ENCODE measurements at places on chromosomes 3 and 15.

- DNase-seq: no peak
Observed at GRCh38 chr3:143271136-143271535, 151.6 kb downstream of the CHST2 start.

DNA sequence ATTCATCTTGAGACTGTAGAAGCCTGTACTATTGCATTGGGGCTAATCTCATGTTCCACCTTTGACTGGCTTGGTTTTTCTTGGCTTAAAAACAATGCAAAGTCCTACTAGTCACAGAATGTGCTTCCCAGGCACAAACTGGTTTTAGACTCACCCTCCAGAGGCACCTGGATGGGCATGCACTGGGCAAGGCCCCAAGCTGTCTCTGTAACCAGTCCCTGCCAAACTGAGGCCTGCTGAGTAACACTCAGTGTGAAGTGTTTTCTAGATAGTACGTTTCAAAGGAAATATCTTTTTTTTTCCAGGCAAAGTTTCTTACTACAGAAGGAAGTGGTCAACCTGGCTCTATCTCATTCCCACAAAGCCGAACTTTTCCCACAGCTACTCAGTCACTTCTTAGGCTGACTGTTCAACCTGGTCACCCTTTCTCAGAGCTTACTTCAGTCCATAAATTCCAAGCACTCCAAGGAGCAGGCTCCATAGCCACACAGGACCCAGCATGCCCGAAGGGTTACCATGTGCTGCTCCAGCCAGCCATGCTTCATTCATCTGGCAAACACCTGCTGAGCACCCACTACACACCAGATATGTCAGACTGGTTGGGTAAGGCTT is 57.4 kb downstream of the NPTN start:
- no peak for DNase-seq

GRCh38 chr3:123401836-123402530 is 46.9 kb downstream of the ADCY5 start:
- DNase-seq: no peak

GRCh38 chr3:194974468-194975135 is 288.9 kb downstream of the FAM43A start:
- DNase-seq: no peak

GRCh38 chr3:8254489-8254888 is 247.1 kb upstream of the LMCD1 start:
- DNase-seq: no peak

DNA sequence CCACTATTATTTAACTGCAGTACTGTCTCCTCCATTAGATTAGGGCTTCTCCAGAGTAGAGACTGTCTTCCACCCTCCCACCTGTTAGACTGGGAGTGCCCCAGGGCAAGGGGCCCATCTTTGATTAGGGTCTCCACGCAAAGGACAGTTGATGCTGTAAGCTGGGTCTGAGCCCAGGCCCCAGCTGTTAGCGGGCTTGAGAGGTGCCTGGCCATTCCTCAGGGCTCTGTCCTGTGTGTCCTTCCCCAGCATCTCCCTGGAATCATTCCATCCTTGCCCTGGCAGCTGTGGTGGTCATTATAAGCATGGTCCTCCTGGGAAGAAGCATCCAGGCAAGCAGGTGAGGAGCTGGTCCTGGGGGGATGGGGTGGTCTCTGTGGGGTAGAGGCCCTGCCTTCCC is 6.1 kb downstream of the SLC51B start:
- DNase-seq: no peak

DNA sequence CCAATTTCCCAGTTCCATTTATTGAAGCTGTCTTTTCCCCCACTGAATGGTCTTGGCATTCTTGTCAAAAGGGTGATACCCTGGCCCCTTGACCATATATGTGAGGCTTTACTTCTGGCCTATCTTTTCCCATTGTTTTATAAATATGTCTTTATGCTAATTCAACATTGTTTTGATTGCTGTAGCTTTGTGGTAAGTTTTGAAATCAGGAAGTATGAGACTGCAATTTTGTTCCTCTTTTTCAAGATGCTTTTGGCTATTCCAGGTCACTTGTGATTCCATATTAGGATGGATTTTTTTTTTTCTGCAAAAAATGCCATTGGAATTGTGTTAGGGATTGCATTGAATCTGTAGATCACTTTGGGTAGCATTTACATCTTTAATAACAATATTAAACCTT is 141.2 kb upstream of the MANF start:
- no peak for DNase-seq

- no peak for DNase-seq
Observed at GRCh38 chr3:39910826-39911464, 101.5 kb downstream of the MYRIP start.

- DNase-seq: no peak
Observed at GRCh38 chr15:68717951-68718350, 102.7 kb downstream of the ANP32A start.

Data from DND-41 (cell line).